ENCODE measurements at places on chromosomes 13 and 19.

DNA sequence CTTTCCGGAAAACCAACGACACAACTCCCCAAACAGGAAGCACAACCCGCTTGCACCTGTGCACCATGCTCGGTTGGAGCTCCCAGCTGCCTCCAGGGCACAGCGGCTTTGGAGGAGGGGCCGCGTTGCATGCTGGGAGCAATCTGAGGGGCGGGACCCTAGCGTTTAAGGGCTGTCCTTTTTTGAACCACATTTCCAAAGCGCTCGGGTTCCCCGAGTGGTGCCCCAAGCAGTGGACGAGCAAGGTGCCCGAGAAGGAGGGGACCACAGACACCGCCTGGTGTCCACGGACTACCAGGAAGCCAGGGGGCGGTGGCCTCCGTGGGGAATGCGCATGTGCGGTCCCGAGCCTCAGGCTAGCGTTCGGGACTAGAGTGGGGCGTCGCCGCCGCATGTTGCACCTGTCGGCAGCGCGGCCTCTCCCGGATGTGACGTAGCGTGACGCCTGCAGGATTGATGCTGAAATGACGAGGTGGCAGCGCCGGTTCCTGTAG lies 11.9 kb upstream of the ZNF57 start:
- DNase-seq: peak; percentile 43

GRCh38 chr19:34985249-34986022 lies 14.7 kb upstream of the GRAMD1A start:
- no peak for DNase-seq

- no peak for DNase-seq
Observed at GRCh38 chr19:22882797-22883196, 50.7 kb downstream of the ZNF723 start.

DNA sequence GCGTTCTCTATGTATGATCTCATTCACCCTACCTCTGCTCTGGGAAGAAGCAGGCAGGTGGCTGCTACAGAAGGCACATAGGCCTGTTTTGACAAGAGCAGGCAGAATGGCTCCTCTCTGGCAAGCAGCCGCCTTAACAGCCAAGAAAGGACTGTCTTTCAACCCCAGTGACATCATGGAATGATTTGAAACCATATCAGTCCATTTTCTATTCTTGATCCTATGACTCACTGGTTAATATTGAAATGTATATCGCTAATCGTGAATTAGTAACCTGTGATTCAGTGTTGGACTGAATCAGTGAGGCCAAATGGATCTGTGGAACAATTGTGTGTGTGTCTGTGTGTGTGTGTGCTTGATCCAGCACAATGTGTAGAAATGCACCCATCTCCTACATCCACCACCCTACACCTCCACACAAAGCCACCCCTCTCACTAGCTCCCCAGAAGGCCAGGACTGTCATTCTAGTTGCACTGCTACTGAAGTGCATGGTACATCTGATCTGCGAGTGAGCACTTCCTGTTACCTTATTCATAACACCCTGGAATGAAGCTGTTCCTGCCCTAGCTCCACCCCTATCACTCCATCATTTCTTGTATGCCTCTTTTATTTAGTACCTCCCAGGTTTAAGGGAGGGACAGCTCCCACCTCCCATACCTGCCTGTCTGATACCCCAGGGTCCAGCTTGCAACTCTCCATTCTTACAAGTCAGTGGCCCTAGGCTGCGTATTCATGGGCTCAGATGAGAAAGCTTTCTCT lies 460.0 kb downstream of the FOXO1 start:
- peak; percentile 37 for DNase-seq

Measured in stimulated activated CD4-positive, alpha-beta T cell treated with anti-CD3 and anti-CD28 coated beads, Interleukin-12 subunit alpha, Interleukin-12 subunit beta, amount 100 ng/mL, for 24 hours (primary cell).